ENCODE measurements at places on chromosomes 6 and 20. TPM values are rescaled to one million over a fixed set of nuclear protein-coding genes. Genes with fewer than 3 reads are reported as not detected.

The MYMX gene
- not detected for total RNA-seq

- no peak for DNase-seq
Observed at GRCh38 chr6:255751-256083, 36.6 kb upstream of the DUSP22 start.

- no peak for DNase-seq
Observed at GRCh38 chr6:17059022-17059421, 42.8 kb upstream of the STMND1 start.

GRCh38 chr20:12482661-12483060 is 526.1 kb upstream of the SPTLC3 start:
- no peak for DNase-seq

- DNase-seq: no peak
Observed at GRCh38 chr6:40356242-40356910, 230.8 kb downstream of the LRFN2 start.

DNA sequence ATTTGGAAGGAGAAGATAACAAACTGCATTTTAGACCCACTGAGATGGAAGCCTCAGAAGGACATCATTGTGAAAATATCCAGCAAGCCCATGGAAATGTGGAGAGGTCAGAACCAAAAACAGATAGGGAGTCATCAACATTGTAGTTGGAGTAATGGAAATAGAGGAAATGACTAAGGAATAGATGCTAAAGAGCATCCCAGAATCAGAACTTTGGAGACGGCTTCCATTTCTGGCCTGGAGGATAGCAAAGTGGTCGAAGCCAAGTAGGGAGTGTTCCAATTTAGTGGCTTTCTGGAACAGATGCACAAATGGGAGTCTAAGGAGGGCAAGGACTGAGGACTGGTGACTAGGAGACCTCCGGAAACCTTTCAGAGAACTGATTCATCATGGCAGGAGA is 3.6 kb downstream of the BEND6 start:
- no peak for DNase-seq

All from mucosa of descending colon (tissue), 3 donors.